Fibroblast of lung (primary cell): ENCODE measurements at places on chromosomes 2 and 18. TPM values are rescaled to one million over a fixed set of nuclear protein-coding genes. Genes with fewer than 3 reads are reported as not detected.

Gene PRSS56
- total RNA-seq = not detected in 2 replicates

Gene HMSD
- total RNA-seq = 0.83 TPM in 1 of 2 replicates, not detected in the other

Gene MC2R
- not detected in 2 replicates for total RNA-seq

Gene SH3BP4
- 36.5 and 74.8 TPM in 2 replicates for total RNA-seq

Gene SLC4A5
- total RNA-seq = under 0.01 and 0.17 TPM in 2 replicates

Gene RUFY4
- total RNA-seq = not detected in 2 replicates

Gene TFCP2L1
- not detected in 2 replicates for total RNA-seq

Gene CCDC93
- 24.4 and 32.0 TPM in 2 replicates for total RNA-seq

Gene ABCB11
- total RNA-seq = not detected in 2 replicates

Gene CRYBA2
- not detected in 2 replicates for total RNA-seq

Gene GATA6
- total RNA-seq = 6.3 and 10.0 TPM in 2 replicates
